ENCODE measurements at places on chromosomes 3 and 15.

DNA sequence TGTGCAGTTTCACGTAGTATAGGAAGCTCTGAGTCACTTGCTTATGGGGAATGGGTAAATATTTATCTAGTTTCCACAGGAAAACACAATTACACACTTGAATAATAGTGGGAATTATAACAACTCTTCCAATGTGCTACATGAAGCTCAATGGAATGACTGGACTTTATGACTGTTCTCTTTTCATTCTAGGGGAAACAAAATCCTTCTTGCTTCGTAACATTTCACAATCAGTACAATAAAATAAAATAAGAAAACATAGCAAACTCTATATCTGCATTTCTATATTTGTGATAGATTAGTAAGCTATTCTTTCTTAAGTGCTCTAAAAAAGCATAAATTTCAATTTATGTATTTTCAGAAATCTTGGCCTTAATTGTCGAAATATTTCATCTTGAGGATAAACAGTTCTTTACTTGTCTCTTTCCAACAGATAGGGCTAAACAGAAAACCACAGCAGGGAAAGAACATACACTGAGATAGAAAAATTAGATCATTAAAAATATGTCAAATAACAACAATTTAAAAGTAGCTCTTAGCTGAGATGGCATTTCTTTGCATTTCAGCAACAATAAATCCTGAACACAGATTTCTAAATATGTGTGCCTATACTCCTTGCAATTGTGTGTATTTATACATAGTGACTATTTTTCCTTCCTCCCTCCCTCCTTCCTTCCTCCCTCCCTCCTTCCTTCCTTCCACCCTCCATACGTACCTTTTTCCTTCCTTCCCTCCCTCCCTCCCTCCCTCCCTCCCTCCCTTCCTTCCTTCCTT, 395.5 kb upstream of the KCNMB2 start:
- no peak for DNase-seq

GRCh38 chr3:190617185-190617584, 103.3 kb downstream of the IL1RAP start:
- no peak for DNase-seq

GRCh38 chr3:33111581-33111980, 2.2 kb upstream of the CRTAP start:
- DNase-seq: no peak

DNA sequence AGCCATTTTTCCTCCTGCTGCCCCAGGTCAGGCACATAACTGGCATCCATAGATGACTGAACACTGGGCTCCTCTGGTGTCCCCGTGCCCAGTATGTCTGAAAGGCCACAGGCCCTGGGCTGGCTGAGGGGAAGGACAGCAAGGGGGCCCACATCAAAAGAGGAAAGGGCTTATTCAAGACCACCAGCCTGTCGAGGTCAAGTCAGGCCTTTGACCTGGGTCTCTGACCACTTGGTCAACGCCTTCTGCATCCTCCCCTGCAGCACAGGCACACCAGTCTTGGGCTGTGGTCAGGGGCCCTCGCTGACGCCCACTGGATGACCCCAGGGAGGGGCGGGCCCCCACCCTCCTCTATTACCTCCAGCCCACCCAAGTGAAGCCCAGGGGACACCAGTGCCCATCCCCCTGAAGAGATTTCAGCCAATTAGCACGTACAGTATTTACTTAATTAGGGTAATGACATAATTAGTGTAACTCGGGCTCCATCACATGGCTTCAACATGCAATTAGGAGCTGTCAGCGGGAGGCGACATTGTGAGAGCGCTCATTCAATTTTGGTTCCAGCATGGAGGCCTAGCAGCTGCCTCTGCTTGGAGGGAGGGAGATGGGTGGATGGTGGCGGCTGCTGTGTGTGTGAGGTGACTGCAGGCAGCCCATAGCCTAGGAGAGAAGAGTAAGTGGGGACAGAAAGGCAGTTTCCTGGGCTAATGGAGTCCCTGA, 13.5 kb upstream of the DNAH1 start:
- no peak for DNase-seq

- no peak for DNase-seq
Observed at GRCh38 chr3:87109465-87109864, 117.6 kb upstream of the CHMP2B start.

DNA sequence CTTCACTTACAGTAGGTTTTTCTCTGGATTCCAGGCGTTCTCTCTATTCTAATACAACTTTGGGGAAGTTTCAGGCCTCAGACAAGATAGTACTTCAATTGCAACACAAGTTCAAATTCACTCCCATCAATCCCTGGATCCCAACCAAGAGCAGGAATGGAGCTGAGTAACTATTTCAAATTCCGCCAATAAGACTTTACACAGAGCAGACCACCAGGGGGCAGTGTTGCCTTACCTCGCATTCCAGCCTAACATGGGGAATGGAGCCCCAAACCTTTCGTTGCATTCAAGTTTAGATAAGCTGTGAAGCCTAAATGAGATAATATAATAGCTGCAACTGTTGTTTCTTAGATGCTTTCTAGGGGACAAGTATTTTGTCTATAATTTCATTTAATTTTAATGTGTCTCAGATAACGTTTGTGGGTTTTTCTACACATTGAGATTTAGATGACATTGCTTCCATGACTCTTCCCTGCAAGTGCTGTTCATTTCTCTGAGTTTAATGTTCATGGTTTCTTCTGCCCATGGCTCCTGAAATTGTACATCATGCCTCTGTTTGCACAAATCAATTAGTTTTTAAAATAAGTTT, 186.7 kb downstream of the NSUN3 start:
- peak; percentile 86 for DNase-seq

DNA sequence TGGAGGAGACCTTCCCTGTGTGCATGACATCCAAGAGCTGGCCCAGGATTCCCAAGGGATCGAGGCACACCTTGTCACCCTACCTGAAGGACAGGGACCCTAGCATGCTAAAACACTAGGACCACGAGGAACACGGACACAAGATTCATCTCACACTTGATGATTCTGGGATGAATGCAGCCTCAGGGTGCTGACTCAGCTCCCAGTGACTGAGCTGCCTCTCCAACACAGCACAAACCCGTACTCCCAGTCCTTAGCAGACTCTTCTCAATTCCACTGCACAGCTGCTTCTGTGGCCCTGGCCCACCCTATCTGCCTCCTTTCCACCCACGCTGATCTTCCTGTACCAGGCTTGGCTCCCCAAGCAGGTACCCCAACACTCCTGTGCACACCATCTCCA, 9.1 kb upstream of the OXTR start:
- no peak for DNase-seq

DNA sequence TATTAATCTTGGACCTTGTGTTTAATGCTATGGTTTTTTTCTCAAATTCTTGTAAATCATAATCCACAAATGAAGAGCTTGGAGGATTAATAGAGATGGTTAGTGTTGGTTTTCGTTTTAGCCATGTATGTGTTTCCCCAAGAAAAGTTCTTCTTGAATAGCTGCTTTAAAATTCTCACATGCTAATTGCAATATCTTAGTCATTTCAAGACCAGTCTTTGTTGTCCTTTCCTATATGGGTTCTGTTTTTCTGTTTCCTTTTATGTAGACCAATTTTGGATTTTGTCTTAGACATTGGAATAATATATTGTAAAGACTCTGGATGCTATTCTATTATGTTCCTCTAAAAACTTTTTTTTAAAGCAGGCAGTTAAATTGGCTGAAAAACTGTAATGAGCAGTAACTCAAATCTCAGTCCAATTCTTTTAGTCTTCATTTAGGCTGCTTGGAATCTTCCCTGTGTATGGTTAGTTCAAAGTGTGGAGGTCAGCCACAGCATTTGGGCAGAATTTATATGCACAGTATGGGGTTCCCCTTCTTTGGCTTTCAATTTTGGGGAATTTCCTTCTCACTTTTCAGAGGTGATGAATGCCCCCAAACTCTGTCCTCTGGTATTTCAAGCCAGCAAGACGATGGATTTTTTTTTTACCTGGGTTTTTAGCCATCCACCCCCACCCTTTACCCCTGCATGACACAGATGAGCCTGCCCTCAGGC, 39.1 kb upstream of the DNAJC13 start:
- no peak for DNase-seq

DNA sequence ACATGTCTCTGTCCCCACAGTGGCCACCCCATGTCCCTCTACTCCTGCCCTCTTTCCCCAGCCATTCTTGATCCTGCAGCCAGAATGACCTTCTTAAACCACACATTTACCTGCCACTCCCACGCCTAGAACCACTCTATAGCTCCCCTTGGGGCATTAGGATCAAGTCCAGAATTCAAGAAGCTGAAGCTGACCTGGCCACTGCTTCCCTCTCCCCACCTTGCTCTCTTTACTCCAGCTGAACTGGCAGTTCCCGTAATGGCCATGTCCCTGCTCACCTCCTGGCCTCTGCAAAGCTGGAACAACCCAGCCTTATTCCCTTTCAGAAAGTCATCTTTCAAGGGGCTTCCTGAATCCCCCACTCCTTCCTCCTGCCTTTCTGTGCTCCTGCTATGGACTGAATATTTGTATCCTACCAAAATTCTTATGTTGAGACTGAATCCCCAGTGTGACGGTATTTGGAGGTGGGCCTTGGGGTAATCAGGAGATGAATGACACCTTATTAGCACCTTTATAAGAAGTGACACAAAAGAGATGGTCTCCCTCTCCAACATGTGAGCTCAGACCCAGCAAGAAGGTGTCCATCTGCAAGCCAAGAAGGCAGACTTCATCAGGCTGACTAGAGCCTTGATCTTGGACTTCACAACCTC, 3.8 kb downstream of the CSRNP1 start:
- DNase-seq: no peak

DNA sequence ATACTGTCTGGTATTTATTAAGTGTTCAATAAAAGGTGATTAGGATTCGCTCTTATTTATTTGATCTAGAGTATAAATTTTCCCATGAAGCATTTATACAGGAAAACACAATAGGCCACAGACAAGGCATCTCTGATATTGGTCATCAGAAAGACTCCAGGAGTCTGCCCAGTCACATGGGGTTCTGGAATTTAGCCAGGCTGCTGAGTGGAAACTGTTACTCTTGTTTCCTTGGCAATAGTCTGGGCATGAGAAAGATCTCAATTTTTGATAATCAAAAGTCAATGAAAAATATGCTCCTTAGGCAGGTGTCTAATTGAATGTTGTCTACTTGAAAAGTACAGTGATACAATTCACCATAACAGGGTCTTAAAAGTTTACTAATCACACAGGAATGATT, 161.2 kb downstream of the FRMD5 start:
- no peak for DNase-seq

DNA sequence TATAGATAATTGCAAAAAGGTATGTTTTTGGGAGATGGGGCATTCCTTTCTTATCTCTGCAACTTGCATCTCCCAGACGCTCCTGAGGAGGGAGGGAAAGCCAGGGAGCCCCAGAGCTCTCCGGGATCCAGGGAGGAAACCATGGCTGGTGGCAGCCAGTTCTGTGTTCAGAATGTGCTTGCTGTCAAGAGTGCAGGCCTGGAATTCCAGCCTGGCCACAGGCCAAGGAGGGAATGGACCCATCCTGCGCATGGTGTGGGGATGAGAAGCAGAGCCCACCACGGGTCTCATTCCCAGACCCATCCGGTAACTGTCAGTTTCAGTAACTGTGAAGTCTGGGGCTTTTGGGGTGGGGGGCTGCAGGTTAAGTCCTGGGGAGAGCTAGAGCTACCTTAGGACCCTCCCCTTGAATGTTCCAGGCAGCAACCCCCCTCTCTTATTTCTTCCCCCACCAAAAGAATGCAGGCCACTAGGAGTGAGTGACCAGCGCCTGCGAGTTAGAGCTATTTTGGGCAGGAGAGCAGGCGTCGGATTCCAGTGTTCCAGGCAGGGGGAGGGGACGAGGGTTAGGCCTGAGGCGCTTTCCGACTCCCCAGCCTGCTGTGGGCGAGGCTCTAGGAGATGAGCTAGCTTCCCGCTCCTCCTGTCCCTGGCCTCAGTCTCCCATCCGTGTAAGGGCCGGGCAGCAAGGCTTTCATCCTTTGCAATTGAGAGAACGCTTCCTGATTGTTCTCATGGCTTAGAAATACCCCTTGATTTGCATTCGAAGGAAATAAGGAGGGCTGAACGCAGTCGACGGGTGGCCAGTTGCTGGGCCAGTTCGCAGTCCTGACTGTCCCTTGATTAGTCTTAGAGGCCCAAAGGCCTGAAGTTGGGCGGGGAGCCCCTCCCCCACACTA, 781 bp upstream of the DAG1 start:
- DNase-seq: peak; percentile 71

DNA sequence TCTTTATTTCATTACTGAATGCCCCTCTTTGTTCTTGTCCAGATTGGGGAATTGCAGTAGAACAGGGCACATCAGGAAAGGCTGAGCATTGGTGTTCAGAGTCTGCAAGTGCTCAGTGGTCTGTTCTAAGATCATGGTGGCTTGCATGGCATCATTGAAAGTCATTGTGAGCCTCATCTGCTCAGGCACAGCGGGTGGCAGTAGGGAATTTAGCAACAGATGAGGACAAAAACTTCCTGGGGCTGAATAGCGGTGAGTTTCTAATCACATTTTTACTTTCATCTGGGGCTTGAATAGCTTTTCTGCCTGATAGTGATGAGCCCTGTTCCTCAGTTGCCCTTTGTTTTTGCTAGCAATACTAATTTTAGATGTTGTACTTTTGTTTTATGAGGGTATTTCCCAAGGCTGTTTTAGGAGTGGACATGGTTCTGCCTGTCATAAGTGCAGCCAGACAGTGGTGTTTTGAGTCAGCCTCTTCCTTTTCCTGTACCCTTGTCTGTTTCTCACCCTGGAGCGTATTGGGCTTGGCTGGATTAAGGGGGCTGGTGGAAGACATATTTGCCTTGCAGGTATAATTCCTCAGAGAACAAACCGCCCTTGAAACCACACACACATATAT, 127.2 kb upstream of the IL12A start:
- no peak for DNase-seq

GRCh38 chr3:98763076-98763475, at the start of gene ST3GAL6:
TSS of gene ST3GAL6 (plus strand) at chr3:98763340. CDS start at chr3:98768441, 5,101 bp downstream.
- DNase-seq: no peak

GRCh38 chr3:194705761-194706160, 20.1 kb downstream of the FAM43A start:
- DNase-seq: no peak

- DNase-seq: no peak
Observed at GRCh38 chr3:98563661-98564281, 29.6 kb downstream of the CPOX start.

GRCh38 chr3:36944012-36944640, 728 bp downstream of the TRANK1 start:
- peak; percentile 67 for DNase-seq

DNA sequence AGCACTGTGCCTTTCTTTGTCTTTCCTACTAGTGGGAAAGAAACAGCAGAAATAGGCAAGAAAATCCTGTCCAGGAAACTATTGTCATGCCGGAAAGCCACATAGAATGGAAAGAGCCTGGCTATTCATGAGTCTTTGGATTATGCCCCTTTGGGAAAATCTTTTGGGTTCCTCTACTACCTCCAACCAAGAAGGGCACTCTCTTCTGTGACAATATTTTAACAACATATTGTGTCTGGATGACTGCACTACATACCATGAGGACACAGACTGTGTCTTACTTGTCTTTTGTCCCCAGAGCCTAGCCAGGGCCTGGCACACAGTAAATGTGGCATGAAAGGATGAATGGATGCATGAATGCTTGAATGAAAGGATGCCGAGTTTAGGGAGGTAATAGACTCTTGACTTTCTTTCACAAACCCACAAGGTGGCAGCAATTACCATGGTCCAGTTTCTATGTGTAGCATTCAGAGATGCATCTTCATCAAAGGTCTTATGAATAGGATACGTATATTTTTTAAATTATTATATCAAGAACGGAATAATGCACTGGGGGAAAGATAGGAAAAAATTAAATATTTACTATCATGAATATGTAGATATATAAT, 30.3 kb downstream of the ARL14 start:
- peak; percentile 16 for DNase-seq

- DNase-seq: no peak
Observed at GRCh38 chr15:79593119-79593869, 161.2 kb downstream of the MINAR1 start.
